ENCODE measurements at places on chromosomes 2 and 18.
A peak's percentile ranks its signal among the peaks of the same experiment; 100 is the strongest.

DNA sequence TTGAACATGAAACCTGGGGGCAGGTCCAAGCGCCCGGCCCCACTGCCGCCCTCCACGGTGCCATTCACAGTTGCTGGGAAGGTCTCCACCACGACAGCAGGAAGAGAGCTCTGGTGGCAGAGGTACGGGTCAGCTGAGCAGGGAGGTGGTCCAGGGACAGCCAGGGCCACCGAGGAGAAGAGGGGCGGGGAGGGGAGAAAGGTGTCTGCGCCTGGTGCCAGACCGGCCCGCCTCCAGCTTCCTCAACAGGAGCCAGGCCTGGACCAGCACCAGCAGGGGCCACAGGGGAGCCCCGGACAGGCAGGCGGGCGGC, 56.2 kb downstream of the BIN1 start:
- DNase-seq, result no peak

DNA sequence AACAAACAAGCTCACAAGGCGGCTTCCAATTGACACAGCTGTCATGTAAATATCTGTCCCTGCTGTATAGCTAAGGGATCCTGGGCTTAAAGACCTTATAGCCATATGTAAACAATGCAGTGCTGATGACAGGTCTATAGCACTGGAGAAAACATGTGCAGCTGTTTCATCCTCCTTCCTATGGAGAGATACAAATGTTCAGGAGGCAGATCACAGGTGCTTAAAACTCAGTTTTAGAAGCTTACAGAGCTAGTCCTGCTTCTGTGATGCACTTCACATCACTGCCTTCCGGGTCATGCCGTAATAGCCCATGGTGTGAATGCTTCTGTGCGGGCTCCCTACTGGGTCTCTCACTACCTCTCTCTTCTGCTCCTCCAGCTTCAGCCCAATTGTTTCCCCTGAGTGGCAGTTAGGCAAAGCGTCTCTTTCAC, 262.4 kb upstream of the CHST9 start:
- peak; percentile 2 for DNase-seq

DNA sequence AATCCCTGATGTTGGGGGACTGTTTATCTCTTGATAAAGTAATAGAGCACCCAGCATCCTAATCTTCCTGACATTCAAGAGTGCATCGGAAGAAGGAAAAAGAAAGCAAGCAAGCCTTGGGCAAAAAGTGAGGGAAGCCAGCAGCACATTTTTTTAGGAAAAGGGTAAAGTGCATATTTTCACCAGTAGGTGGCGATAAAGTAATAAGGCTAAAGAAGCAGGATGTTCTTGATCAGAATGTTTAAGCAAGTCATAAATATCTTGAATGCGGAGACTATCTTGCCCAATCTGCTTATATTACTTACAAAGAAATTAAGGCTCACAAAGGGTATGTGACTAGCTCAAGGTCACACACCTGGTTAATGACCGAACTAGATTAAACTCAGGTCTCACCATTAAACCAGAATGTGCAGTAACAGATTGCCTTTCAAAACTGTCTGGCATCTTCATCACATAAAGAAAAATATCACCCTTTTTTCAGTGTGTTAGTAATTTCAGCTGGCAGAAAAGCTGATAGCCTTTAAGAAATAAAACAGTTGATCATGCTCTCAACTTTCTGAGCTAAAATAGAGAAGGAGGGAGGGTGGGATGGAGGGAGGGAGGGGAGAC, 83.8 kb downstream of the VIT start:
- peak; percentile 71 for DNase-seq

GRCh38 chr2:159793326-159793725, 4.7 kb downstream of the CD302 start:
- no peak for DNase-seq

- no peak for DNase-seq
These were observed 7.6 kb upstream of the TRIB2 start for GRCh38 chr2:12709207-12709522.

GRCh38 chr18:36849288-36850006, 20.5 kb downstream of the KIAA1328 start:
- DNase-seq, result no peak

All from muscle of arm (tissue), 14 donors.